ENCODE measurements at places on chromosomes 3 and 15.

GRCh38 chr3:141557961-141558706 is 71.3 kb downstream of the RASA2 start:
- DNase-seq: no peak

- DNase-seq: no peak
These were observed 271.2 kb upstream of the CTDSPL start for GRCh38 chr3:37590328-37591079.

DNA sequence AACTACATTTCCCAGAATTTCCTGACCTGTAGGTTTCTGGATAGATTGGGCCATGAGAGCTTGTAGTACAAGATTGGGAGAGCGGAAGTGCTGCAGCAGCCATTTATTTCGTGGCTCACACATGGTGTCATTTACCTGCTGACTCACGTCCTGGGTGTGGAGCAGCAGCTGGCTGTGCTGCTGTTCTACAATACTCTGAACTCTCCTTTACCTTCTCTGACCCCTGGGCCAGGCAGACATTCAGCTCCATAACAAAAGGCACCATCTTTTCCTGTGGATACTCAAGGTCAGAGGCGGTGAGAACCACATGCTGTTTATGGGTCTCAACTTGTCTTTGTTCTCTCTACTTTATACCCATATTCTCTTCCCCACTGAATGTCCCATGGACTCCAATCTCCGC is 490.2 kb downstream of the IGSF11 start:
- no peak for DNase-seq

GRCh38 chr3:153639631-153640030 is 477.6 kb downstream of the RAP2B start:
- no peak for DNase-seq

DNA sequence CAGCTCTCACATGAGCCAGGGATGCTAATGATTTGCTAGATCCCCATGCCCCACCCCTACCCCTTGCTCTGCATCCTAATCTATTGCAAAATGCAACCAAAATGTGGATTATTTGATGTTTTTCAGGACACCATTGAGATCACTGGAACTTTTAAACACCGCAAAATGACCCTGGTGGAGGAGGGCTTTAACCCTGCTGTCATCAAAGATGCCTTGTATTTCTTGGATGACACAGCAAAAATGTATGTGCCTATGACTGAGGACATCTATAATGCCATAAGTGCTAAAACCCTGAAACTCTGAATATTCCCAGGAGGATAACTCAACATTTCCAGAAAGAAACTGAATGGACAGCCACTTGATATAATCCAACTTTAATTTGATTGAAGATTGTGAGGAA is 29.7 kb downstream of the HDC start:
- no peak for DNase-seq

DNA sequence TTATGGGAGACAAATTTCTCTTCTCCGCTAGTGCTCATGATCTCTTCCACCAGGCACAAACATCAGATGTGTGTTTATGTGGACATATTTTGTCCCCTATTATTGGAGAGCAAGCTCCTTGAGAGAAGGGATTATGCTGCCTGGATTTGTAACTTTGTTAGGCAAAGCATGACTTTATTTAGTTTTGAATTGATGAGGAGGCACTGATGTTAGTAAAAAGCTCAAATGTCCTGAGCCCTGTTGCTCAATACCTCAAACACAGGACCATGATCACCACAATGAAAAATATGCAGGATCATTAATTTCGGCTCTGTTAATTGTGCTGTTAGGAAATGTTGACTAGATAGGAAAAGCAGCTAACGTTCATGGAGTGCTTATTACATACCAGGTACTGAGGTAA is 29.1 kb downstream of the SCG5 start:
- no peak for DNase-seq

- DNase-seq: no peak
These were observed 10.0 kb downstream of the MYO5A start for GRCh38 chr15:52518487-52519371.

DNA sequence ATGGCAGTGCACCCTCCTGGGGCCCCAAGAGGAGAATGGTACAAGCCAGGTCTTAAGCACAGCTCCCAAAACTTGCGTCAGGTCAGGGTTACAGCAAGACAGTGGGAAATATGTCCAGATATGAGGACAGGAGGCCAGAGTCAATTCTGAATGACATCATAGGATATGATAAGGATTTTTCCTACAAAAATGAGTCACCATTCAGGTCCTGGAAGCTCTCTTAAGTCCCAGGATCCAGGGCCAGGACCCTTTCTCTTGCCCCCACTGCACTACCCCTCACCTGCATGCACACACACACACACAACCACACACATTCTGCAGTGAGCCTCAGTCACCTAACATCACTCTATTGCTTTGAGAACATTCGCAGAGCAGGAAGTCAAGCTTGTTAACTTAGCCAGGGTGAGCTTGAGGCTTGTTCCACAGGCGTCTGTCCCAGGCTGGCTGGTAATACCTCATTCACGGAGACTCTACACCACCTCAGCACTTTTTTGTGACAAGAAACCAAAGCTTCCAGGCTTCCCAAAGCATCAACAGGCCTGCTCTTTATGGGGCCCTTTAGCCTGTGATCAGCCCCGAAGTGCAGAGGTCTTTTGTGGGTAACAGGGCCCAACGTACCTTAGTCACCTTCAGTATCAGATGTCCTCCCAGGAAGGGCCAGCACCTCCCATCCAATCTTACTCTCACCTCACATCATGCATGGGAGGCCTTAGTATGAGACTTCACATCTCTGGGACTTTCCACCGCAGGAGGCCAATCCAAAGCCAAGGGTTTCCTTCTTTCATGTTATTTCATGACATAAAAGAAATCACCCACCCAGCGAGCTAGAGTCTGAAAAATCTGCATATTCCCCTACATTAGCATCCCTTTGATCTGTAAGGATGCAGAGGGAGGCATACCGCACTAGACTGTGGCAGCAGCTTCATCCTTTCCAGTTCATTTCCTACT is 74.0 kb upstream of the LIPC start:
- DNase-seq: no peak

GRCh38 chr3:128803307-128803706 is 76.1 kb upstream of the ACAD9 start:
- DNase-seq: no peak

GRCh38 chr3:194828116-194828515 is 142.4 kb downstream of the FAM43A start:
- no peak for DNase-seq

DNA sequence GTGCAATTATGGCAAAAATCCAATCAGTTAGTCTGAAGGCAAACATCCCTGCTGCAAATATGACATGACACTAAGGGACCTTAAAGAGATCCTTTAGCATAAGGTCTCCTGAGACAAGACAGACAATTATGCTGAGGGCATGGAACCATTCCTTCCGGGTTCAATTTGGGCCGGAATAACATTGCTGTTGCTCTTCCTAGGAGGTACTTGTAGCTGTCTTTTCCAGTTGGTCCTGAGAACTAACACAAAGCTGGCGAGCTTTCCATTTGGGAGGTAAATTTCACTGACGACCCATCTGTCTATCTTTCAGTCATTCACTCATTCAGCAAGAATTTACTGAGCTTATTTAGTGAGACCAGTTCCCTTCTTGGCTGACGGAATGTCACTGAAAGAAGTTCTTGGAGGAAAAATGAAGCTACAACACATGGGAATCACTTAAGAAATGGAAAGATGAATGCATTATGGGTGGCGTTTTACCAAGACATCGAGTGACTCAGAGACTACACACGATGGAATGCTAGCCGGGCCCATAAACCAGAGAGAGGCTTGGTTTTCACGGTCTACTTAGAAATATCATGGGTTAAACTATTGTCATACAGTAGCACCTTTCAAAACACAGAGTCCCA is 215.5 kb downstream of the PDZRN3 start:
- no peak for DNase-seq

DNA sequence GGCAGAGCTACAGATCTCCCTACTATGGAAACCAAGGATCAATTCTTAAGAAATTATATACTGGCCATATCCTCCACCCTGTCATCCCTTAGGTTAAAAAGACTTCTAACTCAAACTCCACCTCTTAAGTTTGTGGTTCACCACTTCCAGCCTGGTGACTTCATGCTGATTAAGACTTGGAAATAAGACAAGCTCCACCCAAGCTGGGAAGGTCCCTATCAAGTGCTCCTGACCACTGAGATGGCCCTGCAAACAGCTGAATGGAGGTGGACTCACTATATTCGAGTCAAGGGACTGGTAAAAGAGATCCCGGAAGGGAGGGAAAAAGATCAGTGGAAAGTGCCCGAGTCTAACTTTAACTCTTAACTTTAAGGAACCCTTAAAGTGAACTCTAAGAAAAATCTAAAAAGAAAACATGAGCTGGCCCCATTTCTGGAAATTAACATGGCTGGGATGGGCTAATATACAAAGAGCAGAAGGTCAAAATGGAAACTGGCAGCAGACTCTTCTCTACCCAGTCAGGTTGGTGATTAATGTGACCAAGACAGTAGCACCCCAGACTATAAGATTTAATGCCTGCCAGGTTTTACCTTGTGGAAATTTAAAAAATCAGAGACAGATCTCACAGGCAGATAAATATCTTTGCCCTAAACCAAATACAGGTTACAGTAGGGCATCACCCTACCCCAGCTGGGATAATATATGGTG is 43.9 kb downstream of the PPCDC start:
- DNase-seq: peak; percentile 70

DNA sequence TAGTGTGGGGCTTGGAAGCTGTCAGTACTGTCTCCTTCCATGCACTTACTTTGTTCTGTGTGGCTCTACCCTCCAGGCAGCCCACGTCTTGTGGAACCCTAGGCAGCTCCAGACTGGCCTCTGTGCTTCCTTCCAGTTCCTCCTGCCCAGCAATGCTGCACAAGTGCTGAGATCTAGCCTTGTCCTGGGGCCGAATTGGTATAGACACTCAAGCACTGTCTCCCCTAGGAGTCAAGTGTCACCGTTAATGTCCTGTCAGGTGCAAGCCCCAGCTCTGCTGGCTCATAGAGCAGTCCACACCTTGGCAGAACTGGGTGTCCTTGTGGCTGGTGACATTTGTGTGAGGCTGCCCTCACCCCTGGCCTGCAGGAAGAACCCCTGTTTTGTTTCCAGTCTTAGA is 130.1 kb downstream of the EEFSEC start:
- DNase-seq: no peak

- DNase-seq: no peak
These were observed 3.7 kb upstream of the PLXNB1 start for GRCh38 chr3:48433472-48434118.

DNA sequence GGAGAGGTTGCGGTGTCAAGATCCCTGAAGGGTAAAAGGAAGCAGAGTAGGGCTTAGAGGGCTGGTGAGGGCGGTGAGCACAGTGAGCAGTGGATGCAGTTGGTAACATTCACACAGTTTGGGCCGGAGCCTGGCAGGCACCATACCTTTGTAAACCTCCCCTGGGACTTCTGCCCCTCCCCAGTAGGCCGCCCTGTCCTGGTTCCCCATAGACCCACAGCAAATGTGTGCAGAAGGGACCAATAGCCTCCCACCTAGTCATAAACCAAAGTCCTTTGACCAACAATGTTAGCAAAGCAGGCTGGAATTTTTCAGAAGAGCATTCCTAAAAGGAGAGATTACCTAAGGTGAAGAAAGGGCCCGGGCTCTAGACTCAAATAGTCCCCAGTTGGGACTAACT is 1.7 kb upstream of the PHGR1 start:
- DNase-seq: no peak

GRCh38 chr3:120258009-120258408 is 27.0 kb downstream of the GPR156 start:
- DNase-seq: no peak

DNA sequence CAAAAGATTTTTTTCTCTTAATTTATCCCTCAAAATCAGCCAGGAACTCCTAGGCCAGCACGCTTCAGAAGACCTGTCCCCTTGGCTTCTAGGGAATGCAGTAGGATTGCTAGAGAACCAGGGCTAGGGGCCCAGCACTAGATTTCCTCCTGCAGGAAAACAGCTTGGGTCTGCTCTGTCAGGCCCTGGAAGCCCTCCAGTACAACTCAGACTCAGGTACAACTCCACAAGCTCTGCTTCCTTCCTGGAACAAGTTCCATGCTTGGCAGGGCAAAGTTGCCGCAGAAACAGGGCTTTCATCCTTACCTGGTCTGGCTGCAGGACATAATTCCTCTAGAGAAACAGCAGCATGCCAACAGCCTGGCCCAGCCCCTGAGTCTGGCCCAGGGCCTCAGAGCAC is 96.1 kb upstream of the CTNNB1 start:
- DNase-seq: no peak

DNA sequence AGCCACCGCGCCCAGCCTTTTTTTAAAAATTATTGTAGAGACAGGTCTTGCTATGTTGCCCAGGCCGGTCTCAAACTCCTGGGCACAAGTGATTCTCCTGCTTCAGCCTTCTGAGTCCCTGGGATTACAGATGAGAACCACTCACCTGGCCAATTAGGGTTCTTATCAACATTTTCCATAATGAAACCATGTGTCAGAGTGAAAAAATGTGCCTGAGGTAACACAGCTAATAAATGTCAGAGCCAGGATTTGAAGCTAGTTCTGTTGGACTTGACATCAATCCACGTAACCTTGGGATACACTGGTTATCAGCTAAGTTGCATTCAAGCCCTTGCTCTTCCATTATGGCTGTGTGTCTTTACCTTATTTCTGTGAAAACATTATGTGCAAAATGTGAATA is 29.1 kb downstream of the CHST14 start:
- DNase-seq: no peak

DNA sequence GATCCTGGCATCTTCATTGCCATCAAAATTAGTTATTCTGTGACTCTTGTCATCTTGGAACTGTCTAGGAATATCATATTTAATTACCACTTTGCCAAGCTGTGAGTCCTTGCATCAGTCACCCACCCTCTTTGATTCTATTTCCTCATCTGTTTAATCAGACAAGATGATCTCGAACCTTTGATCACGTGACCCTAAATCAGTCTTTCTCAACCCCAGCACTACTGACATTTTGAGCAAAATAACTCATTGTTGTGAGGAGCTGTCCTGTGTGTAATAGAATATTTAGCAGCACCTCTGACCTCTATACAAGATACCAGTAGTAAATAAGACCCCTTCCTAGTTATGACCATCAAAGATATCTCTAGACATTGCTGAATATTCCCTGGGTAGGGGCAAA is 343.4 kb upstream of the ARPP21 start:
- DNase-seq: no peak

- no peak for DNase-seq
These were observed 33.2 kb downstream of the OXNAD1 start for GRCh38 chr3:16297997-16298885.

DNA sequence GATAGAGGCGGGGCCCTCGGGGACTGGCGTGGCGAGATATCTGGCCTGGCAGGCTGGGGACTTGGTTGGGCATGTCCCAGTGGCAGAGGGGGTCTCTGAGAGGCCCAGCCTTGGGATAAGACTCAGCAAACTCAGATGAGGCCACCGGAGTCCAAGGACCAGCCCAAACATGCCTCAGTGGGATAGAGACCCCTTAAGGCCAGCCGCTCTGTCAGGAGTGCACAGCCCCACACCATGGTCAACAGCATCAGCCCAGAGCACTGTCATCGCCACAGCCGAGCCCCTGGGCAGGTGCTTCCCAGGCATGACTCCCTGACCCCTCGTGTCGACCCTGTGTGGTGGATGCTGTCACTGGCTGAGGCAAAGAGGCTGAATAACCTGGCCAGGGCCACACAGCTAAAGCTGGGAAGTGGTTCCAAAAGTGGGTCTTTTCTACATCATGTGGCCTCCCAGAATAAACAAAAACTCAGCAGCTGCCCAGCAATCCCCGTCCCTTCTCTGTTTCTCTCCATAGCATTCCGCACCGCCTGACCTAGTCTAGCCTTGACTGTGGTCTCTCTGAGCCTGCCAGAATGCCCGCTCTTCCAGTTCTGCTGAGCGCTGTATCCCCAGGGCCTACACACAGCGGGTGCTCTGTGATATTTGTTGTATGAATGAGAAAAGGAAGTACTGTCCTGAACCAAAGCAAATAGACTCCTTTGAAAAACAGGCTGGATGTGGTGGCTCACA is 15.1 kb downstream of the CTSH start:
- DNase-seq: no peak

Measured in activated effector memory CD4-positive, alpha-beta T cell treated with anti-CD3 and anti-CD28 coated beads, Interleukin-2, amount 50 U/mL, for 16 hours (primary cell).